Central memory CD4-positive, alpha-beta T cell (primary cell): ENCODE measurements at places on chromosomes 5 and 9.

DNA sequence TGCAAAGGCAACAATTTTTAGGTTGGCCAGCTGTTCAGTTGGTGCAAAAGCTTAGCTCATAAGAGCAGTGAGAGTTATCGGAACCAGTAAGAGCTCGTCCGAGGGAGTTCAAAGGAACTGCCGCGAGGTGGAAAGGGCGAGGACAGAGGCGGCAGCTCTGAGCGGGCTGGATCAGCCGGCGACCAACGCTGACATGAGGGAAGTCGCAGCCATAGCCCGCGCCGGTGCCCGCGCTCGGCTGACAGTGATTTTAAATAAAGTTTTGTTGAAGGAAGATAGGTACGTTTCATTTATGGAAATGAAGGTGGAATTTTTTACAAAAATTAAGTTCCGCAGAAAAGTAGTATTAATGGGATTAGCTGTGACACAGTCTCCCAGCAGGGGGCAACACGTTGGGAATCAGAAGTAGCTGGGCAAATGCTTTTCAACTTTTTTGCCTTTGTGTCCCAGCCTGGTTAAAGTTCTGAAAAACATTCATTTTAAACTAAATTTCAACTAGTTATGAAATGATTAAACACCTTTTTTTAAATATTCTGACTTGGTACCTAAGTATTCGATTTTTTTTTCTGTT is 43.2 kb downstream of the FBXO4 start:
- DNase-seq = no peak

GRCh38 chr5:76367623-76368371 is 35.3 kb upstream of the IQGAP2 start:
- no peak for DNase-seq

- DNase-seq = no peak
These were observed 141.4 kb upstream of the PUM3 start for GRCh38 chr9:2985343-2985742.

DNA sequence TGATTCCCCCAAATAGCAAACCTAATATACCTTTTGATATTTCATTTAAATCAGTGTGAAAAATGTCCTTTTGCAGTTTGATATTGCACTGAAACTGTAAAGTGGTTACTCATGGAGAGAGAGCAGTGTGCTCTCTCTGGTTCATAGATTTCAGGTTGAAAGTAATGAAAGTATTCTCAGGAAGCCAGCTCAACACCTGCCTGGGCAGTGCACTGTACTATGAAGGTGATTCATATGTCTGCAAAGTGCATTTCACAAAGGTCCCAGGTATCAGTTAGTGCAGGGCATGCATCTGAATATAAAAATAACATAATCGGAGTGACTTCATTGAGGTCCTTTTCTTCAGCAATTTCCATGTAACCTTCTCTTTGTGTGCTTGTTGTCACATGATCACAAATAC is 274.3 kb downstream of the CDH18 start:
- no peak for DNase-seq

- DNase-seq = no peak
These were observed 485.2 kb upstream of the KIF2A start for GRCh38 chr5:61820836-61821235.

GRCh38 chr9:131478421-131478868 is 24.3 kb upstream of the POMT1 start:
- DNase-seq = peak; percentile 31

GRCh38 chr5:56460195-56460546 is 227.0 kb upstream of the ANKRD55 start:
- DNase-seq = no peak

- DNase-seq = no peak
These were observed 49.4 kb downstream of the SLC22A5 start for GRCh38 chr5:132418881-132419280.

GRCh38 chr5:120734033-120734432 is 269.9 kb downstream of the PRR16 start:
- no peak for DNase-seq

GRCh38 chr5:17070647-17071046 is 134.6 kb upstream of the MYO10 start:
- no peak for DNase-seq

GRCh38 chr9:93190656-93191353 is 6.9 kb downstream of the WNK2 start:
- no peak for DNase-seq

- DNase-seq = no peak
These were observed 339.7 kb downstream of the TMEM232 start for GRCh38 chr5:110386782-110387181.

DNA sequence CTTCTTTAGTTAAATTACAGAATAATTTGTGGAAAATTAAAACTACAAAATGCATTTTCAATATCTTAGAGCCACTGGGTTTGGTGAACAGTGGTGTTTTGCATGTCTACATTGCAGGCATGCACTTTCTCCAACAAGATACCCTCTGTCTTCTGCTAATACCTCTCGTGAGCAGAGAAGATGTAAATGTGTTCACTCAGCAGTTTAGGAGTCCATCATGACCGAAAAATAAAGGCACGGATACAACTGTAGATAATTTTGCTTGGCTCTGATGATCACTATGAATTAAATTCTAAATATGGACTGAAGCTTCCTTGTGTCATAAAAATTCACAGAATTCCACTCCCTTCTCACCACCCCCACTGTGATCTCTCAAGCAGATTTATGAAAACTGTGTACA is 313.8 kb downstream of the GLIS3 start:
- DNase-seq = no peak

DNA sequence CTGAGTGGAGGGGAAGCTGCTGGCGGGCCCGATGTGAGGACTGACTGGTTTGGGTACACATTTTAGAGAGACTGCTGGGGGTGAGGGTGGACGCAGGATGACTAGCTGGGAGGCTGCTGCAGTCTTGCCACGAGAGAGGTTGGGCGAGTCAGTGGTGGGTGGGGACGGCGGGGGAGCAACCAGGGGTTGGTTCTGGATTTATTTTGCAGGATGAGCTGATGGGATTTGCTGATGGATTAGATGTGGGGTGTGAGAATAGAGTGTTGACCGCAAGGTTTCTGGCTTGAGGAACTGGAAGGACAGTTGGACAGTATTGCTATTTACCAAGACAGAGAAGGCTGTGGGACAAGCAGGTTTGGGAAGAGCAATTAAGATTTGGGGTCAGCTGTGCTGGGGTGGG is 5.8 kb upstream of the NDST1 start:
- DNase-seq = no peak

DNA sequence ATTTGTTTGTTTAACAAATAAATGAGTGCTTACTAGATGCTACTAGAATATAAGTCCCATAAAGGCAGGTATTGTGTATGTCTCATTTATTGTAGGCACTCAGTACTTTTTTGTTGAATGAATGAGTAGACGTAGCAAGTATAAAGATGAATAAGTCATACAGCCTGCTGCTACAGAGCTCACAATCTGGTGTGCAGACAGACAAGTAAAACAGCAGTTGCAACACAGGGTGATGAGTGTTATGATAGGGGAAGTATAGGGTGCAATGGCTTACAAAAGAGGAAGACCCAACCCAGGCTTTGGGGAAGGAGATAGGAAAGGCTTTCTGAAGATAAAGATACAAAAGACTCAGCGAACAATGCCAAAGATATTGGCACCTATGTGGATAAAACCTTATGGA is 47.7 kb downstream of the SH3RF2 start:
- no peak for DNase-seq

GRCh38 chr9:34454571-34455065 is 3.8 kb downstream of the FAM219A start:
- no peak for DNase-seq

- no peak for DNase-seq
These were observed 28.7 kb downstream of the CAST start for GRCh38 chr5:96690861-96691260.

DNA sequence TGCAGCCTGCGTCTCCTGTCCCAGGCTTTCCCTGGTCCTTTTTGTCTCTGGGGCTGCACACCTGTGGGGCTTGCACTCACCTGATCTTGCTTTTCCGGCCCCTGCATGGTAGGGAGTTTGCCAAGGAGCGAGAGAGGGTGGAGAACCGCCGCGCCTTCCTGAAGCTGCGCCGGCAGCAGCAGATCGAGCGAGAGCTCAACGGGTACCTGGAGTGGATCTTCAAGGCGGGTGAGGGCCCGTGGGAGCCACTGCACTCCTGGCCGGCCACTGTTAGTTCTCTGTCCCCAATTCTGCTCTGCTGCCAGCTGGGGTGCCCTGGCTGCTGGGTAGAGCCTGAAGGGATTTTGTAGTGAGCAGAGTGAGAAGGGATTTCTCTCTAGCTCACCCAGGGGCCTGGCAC is 78.0 kb downstream of the CACNA1B start:
- no peak for DNase-seq

GRCh38 chr5:139180850-139181249 is 17.3 kb downstream of the SIL1 start:
- DNase-seq = no peak

DNA sequence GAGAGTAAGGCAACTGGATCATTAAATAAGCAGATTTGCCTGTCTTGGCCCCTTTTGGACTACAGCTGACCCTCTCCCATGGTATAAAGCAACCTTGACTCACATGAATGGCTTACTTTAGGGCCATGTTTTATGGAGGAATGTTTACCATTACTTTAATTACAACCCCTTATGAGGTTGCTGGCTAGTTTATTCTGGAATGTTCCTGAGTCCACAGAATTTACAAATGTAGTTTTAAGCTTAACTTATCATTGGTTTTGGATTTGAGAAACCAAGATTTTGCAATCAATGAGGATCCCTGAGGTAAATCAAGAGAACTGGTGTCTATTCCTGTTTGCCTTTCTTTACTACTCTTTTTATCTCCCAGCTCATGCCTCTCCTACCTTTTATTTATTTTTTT is 15.7 kb downstream of the SLC28A3 start:
- no peak for DNase-seq

DNA sequence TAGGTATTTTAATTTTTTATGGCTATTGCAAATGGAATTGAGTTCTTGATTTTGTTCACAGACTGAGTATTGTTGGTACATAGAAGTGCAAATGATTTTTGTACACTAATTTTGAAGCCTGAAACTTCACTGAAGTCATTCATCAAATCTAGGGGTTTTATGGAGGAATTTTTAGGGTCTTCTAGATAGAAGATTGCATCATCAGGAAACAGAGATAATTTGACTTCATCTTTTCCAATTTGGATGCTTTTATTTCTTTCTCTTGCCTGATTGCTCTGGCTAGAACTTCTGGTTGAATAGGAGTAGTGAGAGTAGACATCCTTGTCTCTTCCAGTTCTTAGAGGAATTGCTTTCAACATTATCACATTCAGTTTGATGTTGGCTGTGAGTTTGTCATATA is 58.2 kb upstream of the SNCAIP start:
- DNase-seq = no peak

GRCh38 chr5:28750251-28750650 is 1711.9 kb upstream of the CDH9 start:
- DNase-seq = no peak

DNA sequence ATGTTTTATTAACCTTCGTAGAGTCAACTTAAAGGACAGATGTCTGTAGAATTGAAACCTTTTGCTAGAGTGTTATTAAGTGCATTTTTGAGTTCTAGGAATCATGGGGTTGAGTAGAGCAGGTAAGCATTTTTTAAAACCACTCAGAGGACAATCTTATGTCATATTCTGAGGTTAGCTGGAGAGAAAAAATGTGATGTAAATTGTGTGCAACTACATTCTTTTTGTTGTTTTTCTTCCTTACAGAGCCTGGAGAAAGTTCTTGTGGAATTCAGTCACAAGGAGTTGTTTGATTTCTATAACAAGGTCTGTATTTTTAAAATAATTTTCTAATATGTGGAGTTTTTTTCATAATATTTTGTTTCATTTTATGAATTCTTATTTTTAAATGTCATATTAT is 206.4 kb downstream of the COMMD10 start:
- no peak for DNase-seq

DNA sequence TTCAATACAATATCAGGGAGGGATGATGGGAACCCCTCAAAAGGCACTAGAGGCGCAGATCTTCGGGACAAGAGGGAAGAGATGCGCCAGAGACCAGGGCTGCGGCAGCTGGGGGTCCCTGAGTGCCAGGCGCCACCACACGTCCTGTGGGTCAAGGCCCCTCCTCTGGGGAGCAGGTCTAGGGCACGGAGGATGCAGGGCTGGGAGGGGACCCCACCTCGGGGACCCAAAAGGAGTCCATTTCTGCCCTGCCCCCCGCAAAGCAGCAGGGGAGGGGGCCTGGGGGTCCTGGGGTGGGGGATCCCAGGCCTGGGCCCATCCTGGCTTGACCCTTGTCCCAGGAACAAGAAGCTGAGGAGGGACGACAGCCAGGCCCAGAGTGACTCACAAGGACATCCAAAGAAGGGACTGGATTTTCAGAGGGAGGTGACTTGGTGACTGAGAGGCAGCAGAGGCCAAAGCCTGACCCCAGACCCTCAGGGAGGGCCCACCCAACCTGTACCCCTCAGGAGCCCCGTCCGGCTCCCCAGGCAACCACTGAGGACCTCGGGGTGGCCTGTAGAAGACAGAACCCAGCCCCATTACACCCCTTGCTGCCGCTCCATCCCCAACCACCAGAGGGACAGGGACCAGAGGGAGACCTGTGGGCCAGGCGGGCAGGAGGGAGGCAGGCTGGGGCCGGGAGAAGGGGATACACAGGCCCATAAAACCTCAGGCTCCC is 54.2 kb downstream of the LRSAM1 start:
- no peak for DNase-seq

GRCh38 chr5:144195448-144195847 is 24.8 kb downstream of the KCTD16 start:
- DNase-seq = no peak

DNA sequence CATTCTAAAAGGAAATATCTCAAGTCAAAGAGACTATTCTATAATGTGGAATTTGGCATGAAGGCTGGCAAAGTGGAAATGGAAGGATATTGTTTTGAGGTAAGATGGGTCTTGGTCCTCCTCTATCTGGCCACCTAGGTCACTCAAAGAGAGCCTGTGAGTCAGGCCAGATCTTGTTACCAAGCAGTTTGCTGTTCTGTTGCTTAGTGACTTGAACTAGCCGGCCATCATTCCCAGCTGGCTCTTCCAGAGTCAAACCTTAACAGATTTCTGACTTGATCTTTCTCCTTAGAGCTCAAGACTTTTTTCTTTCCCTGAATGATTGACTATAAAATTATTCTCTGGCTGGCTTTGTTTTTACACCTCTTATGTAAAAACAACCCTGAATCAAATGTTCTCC is 136.1 kb downstream of the PDE4D start:
- DNase-seq = no peak

DNA sequence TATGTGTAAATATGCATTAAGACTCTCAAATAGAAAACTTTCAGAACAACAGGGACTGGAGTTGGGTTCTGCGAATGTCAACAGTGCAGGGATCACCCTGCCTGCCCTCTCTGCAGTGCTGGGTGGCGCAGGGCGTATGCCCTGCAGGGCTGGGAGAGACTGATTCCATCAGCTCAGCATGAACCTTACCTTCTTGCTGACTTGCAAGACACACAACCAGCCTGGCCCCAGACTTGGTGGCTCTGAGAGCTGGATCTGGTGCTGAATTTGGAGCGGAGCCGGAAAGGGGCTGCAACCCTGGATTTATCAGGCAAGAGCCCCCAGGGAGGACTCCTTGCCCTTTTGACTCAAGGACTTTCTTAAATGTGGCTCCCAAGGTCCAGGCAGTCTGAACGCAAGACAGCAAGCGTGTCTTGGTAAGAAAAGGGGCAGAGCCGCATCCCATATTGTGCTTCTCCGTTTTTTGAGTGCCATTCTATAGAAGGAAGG is 376.0 kb upstream of the IRX2 start:
- DNase-seq = no peak
